Activated CD4-positive, alpha-beta T cell treated with anti-CD3 and anti-CD28 coated beads for 1 hour (primary cell): ENCODE measurements at places on chromosomes 2 and 18.

- DNase-seq: no peak
Measured at GRCh38 chr2:203662487-203662886, 44.0 kb upstream of the CD28 start.

GRCh38 chr18:3055816-3056215 is 42.9 kb upstream of the LPIN2 start:
- no peak for DNase-seq

GRCh38 chr2:71786291-71787107 is 333.1 kb downstream of the DYSF start:
- no peak for DNase-seq

DNA sequence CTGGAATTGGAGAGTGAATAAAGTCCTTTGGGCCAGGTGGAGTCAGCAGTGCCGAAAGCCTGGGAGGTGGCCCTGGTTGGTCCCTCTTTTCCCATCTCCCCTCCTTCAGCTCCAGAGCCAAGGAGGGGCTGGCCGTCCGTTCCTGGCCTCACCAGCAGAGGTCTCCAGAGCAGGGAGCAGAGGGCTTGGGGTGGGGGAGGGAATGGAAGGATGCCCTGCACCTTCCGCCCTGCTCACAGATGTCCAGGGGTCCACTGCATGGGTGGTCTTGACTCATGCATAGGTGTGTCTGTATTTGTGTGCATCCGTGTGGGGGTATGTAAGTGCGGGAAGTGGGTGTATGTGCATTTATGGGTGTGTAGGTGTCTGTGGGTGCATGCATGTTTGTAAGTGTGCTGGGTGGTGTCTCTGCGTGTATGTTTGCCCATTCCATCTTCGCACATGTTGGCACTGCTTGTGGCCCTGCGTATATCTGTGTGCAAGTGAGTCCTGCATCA is 201.8 kb downstream of the ZFP36L2 start:
- no peak for DNase-seq

DNA sequence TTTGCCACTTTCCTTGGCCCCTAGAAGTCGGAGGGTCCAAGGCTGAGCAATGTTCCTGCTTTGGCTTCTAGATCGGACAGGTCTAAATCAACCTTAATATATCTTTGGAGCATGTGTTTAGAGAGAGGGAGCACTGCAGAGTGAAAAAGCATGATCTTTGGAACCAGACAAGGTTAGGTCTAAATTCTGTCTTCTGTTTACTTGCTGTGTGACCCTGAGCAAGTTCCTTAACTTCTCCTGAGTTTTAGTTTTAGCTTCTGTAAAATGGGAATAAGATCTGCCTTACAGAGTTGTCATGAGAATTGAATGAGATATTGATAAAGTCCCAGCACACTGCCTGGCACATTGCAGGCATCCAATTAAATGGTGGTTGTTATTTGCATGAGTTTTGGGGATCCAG is 13.9 kb downstream of the TMEM17 start:
- no peak for DNase-seq

DNA sequence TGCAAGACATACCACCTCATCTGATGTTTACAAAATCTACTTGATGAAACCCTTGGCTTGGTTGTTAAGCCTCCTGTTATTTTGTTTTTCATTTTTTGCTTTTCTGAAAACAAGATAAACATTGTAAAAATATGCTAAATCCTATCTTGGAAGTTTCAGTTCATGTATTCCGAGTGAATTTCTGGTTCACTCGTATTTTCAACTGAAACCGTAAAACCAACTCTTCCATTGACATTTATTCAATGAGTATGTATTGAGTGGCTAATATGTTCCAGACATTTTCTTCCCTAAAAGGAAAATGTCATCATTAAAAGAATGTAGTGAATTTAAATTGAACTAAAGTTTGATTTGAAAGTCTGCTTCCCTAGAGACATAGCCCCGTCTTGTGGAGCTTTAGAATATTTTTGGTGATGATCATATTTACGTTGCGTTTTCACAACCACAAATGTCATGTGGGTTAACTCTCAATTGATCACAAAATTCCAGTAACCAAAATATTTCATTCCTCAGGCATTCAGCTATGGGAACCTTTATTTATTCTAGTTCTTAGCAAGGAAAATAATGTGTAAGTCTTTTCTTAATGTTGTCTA is 204.2 kb downstream of the MBD2 start:
- no peak for DNase-seq
